ENCODE measurements at places on chromosomes 2 and 18.

GRCh38 chr2:156158808-156159207 lies 173.7 kb downstream of the NR4A2 start:
- no peak for DNase-seq

DNA sequence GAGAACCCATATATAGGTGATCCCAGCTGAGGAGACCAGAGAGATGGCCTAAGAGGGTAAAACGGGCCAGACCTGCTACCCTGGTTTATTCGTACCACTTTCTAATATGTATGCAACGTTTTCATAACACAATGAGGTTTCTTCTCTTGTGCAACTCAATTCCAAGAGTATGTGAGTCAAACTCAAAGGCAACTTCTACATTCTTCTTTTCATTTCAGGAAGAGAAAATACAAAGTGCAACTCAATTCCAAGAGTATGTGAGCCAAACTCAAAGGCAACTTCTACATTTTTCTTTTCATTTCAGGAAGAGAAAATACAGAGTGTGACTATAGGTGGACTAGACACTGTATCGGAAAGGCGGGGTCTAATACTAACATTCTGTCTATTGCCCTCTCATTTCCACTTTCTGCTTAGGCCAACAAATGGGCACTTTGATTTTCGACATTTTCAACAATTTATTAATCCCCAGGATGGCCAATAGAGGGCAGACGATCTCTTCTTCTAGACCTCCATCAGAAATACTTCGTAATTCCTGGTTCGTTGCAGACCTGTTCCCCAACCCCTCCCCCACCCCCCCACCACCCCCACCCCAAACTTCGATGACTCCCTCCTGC lies 3.7 kb upstream of the CRIM1 start:
- no peak for DNase-seq

DNA sequence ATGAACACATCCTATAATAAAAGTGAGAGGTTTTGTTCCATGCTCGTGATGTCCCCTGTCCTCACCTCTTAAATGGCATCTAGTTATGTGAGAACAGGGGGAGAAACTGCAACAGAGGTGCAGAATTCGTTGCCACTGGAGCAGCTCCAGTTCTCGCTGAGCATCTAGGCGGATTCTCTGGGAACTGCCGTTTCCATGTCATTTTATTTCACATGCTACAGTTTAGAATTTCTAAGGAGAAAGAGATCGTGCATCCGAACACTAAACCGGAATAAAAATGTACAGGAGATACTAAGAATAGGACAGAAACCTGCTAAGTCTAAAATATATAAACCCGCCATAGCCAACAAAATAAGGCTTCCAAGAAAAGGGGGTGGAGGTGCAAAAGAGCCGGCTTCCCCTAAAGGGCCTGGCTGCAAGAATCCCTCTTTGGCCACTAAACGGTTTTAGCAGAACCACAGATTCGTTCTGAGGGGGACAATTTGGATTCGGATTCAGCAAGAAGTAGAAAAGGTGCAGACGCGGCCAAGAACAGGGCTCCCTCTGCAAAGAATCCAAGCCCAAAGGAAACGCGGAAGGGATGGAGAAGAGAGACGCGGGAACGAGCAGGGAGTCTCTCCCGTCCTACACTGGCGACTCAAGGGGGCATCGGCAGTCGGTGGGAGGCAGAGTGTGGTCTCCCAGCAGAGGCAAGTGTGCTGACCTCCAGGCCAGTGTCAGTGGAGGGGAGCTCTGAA lies 1.3 kb downstream of the TMEM163 start:
- DNase-seq, result no peak

- no peak for DNase-seq
Measured at GRCh38 chr2:19035238-19035637, 323.2 kb downstream of the OSR1 start.

DNA sequence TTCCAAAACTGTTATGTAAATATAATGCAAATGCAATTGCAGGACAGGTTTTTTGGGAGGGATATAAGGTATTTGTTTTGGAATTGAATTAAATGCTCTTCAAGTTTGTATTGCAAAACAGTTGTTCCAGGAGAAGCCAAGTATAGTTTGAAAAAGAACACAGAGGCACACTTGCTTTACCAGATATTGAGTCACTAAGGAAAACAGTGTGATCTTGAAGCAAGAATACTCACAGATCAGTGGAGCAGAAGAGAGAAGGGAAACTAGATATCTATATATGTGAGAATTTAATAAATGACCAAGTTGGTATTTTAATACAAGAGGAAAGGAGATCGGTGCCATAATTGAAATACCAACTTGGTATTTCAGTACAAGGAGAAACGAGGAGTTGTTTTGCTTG lies 178.9 kb downstream of the CAPN13 start:
- DNase-seq, result no peak

DNA sequence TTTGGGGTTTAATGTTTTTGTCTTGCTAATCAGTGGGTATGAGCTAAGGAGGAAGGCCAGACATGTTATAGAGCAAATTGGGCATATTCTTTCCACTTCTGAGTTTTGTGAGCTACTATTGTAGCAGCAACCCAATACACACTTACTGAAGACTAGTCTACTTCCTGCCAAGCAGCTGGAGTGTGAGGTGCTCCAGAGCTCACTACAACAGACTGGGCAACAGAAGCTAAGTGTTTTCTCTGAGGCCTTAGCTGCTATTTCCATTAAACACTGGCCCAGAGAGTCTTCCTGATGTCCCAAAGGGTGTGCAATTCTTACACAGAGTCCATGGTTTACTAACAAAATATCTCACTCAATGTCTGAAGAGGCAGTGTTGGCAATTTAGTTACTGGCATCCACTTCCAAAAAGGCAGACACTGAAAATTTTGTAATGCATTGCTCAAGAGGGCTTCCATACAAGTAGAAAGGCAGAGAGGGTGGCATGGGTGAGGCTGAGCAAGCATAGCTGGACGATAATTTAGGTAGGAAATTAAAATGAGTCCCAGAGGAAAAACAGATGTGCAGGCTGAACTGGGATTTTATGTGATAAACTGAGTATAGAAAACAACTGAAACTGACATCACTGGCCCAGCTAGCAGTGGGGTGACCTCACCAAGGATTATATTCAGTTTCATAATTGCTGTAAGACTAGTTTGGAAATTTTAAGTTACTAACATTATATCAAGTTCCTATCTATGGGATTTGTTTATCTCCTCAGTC lies 68.6 kb downstream of the ZC3H6 start:
- no peak for DNase-seq

GRCh38 chr2:143254110-143254509 lies 124.9 kb downstream of the ARHGAP15 start:
- no peak for DNase-seq

GRCh38 chr2:124120246-124120645 lies 95.2 kb downstream of the CNTNAP5 start:
- no peak for DNase-seq

DNA sequence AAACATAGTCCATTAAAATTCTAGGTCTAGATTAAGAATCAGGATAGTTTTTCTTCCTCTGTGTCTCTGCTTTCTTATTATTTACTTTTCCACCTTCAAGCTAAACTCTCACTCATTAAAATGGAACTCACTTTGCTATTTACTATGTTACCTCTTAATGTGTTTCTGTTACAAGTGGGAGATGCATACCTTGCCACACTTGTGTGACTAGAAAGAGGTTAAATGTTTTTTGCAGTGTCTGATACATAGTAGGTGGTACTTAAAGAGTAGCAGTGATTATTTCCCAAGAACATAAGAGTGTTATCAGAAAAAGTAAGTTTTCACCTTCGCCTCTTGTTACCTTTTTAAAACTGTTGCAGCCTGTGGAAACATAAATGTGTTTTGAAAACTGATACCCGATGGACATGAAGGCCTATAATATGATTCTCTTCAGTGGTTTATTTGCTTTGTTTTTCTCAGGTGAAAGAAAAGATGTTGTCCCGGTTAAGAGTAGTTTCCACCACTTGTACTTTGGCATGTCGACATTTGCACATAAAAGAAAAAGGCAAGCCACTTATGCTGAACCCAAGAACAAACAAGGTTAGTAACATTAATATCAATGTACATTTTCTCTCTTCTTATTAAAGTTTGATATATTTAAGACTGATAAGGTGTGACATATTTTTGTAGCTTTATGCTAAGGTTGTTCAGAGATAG lies 16.6 kb downstream of the ME2 start:
- DNase-seq, result no peak

DNA sequence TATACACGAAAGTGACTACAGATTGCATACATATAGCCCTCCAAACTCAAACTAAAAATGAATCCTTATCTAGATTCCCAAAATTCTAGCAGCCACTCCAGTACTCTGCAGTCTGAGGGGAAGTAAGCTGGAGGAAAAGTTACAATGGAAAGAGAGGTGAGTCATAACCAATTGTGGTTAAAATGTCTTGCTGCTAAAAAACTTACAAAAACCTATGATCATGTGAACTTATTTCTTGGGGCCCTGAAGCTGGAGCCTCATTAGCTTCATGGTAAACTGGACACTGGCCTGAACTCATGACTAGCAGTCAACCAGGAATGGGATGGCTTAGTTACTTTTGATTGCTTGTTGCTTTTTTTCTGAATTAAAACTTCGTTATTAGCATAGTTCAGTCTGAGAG lies 175.9 kb downstream of the SLC4A3 start:
- DNase-seq, result no peak

GRCh38 chr18:3612315-3612714 lies 162.3 kb downstream of the TGIF1 start:
- no peak for DNase-seq

- DNase-seq, result no peak
Measured at GRCh38 chr2:78411303-78411702, 614.2 kb upstream of the REG3G start.

- DNase-seq, result no peak
Measured at GRCh38 chr2:40032650-40033319, 253.7 kb upstream of the THUMPD2 start.

GRCh38 chr2:71892896-71893295 lies 254.8 kb downstream of the CYP26B1 start:
- no peak for DNase-seq

- no peak for DNase-seq
Measured at GRCh38 chr2:198916548-198917080, 541.1 kb downstream of the SATB2 start.

- DNase-seq, result no peak
Measured at GRCh38 chr18:75083761-75084160, 125.2 kb downstream of the PTGR3 start.

GRCh38 chr2:186941853-186942252 lies 92.9 kb upstream of the ZSWIM2 start:
- DNase-seq, result no peak

GRCh38 chr2:119862127-119862889 lies 102.6 kb downstream of the PTPN4 start:
- peak; percentile 9 for DNase-seq

GRCh38 chr2:134454931-134455330 lies 201.1 kb downstream of the MGAT5 start:
- no peak for DNase-seq

DNA sequence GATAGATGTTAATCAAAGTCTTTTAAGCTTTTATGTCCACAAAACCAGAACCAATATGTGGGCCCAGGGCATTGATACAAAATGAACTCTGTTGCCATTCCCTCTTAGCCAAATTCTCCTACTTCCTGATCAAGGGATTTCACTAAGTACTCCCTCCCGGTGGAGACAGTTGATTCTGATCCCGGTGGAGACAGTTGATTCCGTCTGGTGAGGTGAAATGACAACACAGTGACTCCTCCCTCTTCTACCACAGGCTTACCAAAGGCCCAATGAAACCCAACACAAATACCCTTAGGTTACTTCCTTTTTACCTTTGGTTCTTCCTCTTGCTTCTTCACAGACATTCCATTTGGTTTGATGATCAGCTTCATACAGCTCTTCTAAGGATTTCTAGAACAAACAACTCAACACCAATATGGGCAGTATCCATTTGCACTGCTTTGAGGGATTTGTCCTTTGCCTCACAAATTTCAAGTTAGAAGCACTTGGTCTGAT lies 153.8 kb downstream of the IKZF2 start:
- DNase-seq, result no peak

DNA sequence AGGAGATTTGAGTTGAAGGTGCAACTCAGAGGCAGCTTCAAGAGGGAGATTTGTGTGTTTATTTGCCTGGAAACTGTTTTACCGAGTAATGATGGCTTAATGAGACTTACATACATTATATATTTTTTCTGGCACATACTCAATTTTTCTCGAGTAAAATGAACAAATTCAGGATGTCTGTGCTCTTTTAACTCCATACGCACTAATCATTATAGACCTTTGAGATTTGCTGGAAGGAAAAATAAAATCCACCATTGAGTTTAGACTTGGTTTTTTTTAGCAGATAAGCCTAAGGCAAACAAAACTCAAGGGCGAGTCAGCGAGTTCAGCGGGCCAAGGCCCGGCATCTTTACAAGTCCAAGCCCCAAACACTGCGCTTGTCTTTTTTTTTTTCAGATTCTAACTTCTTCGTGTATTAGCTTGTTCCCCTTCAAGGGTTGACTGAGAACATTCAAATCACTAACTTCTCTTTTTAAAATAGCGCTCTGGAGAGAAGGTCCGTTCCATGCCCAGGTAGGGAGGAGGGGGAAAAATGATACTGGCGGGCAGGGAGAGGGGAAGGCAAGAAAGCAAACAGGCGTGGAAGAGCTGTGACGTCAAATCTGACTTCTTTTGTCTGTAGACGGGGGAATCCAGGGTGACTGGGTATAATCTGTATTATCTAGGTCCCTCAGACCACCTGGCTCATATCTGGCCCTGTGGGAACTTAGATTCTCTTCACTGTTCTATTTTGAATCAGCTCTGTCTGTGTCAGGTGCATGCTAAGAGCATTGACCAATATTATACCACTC lies 72.7 kb upstream of the MAP3K20 start:
- no peak for DNase-seq

All from GM19239 (cell line).